Activated CD4-positive, alpha-beta T cell treated with anti-CD3 and anti-CD28 coated beads, Interleukin-2, amount 10 ng/mL, durations not matched to agents 7 days and 5 days (primary cell): ENCODE measurements at places on chromosomes 5 and 9.
A peak's percentile ranks its signal among the peaks of the same experiment; 100 is the strongest.

DNA sequence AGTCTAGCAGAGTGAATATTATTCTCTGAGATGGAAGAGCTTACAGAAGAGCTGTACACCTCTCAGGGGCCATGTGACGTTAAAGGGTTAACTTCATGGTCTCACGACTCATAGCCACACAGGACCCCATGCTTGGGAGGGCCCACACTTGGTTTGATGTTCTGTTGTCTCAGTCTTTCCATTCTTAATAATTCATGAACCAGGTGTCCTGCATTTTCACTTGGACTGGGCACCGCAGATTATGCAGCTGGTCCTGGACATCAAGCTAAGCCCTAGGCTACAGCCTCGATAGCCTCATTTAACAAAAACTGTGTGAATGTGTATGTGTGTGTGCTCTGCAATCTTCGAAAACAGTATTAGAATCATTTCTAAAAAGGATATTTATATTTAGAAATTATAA, 323.5 kb downstream of the PLK2 start:
- DNase-seq, result no peak

DNA sequence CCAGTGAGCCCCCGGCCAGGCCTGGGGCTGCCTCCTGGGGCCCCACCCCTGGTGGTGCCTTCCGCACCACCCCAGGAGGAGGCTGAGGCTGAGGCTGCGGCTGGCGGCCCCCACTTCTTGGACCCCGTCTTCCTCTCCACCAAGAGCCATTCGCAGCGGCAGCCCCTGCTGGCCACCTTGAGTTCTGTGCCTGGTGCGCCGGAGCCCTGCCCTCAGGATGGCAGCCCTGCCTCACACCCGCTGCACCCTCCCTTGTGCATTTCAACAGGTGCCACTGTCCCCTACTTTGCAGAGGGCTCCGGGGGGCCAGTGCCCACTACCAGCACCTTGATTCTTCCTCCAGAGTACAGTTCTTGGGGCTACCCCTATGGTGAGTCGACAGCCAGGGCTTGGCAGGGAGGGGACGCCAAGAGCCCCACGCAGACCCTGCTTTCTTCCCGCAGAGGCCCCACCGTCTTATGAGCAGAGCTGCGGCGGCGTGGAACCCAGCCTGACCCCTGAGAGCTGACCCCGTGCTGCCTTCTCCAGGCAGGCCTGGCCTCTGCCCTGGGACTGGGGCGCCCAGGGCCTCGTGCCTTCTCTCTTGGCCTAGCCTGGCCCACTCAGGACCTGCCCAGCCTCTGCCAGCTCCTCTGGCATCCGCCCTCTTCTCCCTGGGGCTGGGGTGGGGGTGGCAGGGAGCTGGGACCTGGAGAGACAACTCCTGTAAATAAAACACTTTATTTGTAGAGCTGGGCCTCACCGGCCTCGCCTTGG, 4.0 kb upstream of the EHMT1 start:
- DNase-seq, result no peak

DNA sequence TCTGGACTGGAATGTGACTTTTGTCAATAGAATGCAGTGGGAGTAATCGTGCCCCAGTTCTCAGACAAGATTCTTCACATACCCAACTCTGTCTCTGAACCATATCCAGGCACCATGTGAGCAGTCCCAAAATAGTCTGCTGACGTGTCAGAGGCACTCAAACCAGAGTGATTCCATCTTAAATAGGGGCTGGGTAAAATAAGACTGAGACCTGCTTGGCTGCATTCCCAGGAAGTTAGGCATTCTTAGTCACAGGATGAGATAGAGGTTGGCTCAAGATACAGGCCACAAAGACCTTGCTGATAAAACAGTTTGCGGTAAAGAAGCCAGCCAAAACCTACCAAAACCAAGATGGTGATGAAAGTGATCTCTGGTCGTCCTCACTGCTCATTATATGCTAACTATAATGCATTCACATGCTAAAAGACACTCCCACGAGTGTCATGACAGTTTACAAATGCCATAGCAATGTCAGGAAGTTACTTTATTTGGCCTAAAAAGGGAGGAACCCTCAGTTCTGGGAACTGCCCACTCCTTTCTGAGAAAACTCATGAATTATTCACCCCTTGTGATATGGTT, 16.9 kb upstream of the PLCXD3 start:
- DNase-seq, result no peak

- no peak for DNase-seq
These were observed 127.8 kb upstream of the RAPGEF1 start for GRCh38 chr9:131867611-131868192.

GRCh38 chr9:112624711-112625707, 92.9 kb downstream of the INIP start:
- no peak for DNase-seq

DNA sequence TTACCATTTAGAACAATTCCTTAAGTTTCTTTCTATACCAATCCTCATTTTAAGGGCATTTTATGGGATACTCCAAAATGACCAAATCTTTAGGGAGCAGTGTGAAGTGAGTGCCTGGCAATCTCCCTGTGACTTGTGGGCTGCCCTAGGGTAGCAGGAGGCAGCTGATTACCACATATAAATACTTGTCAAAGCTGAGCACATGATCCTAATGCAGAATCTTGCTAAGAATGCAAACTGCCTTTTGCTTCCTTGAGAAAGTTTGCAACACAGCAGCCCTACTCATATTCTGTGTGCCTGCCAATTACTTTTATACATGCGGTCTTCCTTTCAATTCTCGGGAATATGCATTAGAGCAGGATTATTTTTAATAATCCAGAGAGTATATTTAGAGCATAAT, 18.2 kb upstream of the NREP start:
- DNase-seq, result no peak

DNA sequence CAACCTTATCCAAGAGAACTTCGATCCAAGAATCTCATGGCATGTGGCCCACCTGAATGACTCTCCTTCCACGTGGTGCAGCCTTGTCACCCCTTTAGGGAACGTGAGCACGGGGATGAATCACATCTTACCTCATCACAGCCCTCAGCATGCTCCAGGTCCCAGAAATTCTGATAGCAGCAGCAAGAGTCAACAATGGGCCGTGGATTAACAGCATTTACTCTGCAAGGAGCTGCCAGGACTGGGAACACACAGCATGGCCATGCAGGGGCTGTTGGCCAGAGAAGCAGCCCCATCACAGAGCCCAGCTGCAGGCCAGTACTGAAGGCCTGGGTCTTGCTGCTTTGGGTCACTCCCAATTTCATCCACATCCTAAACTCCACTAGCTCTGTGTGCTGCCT, 150.4 kb downstream of the C5orf15 start:
- DNase-seq, result no peak

GRCh38 chr5:147701468-147701867, 81.1 kb downstream of the JAKMIP2 start:
- DNase-seq, result no peak

- no peak for DNase-seq
These were observed 9.2 kb upstream of the LCN15 start for GRCh38 chr9:136773386-136774044.

- no peak for DNase-seq
These were observed 55.2 kb downstream of the NFIB start for GRCh38 chr9:14258660-14259239.

DNA sequence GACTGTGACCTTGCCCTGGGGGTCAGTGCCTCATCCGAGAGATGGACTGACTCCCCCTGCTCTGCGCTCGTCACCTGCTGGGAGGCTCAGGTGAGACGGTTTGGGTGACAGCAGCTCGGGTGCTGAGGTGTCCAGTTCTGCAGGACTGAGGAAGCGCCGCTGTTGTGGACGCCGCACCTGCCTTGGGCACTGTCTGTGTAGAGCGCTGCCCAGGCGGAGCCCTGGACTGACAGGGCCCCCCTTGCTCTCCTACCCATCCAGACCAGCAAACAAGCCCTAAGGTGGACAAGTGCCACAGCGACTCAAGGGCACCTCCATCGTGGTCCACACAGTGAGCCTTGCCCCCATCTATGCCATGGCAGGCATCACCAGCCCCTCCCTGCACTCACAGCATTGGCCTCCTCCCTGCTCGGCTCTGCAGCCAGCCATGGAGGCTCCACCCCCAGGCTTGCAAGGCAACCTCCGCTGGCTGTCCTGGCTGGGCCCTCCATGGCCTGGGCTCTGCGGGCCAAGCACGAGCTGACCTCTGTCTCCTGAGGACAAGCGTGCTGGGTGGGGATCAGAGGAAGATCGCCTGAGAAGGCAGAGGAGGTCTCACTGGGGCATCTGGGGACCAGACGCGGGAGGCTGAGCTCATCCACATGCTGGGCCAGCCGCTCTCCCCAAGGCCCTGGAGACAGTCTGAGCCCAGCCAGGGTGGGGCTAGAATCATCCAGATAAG, 87.1 kb upstream of the COL5A1 start:
- DNase-seq, result no peak

GRCh38 chr5:111530298-111530740, 18.0 kb upstream of the STARD4 start:
- peak; percentile 88 for DNase-seq

DNA sequence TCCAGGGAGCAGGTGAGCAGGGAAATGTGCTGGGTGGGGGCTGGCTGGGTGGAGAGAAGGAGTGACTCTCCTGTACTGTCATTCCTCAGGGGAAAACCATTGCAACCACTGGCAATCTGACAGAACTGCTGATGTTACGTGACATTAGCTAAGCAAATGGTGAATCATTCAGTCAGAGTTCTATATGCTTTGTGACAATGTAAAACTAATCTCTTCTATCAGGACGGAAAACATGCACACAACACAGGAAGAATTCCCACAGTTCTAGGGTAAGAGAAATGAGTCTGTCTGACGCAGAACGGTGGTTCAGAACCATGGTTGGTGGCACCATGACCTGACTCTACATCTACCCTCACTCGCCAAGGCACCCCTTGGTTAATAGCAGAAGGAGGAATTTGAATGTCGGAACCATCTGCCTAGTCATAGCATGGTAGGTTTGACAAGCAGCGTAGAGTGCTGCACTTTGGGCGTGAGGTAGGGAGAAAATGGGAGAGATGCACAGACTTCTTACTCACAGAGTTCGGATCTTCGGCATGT, 243.6 kb upstream of the PANK3 start:
- DNase-seq, result no peak

- no peak for DNase-seq
These were observed 23.5 kb downstream of the INSYN2B start for GRCh38 chr5:169956756-169957155.

GRCh38 chr5:65825408-65826328, 100.7 kb upstream of the ERBIN start:
- DNase-seq, result no peak

DNA sequence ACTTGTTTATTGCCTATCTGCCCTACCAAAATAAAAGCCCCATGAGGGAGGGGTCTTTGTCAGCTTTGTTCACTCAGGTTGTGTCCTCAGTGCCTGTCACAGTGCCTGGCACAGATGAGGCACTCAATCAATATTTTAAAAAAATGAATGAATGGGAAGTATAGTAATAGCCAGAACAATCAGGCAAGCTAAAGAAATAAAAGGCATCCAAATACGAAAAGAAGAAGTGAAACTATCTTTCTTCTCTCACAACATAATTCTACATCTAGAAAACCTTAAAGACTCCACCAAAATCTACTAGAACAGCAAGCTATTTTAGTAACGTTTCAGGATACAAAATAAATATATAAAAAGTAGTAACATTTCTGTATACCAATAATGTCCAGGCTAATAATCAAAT, 37.8 kb upstream of the C5orf63 start:
- DNase-seq, result no peak

GRCh38 chr5:112210430-112211005, 208.6 kb downstream of the EPB41L4A start:
- DNase-seq, result peak; percentile 11

DNA sequence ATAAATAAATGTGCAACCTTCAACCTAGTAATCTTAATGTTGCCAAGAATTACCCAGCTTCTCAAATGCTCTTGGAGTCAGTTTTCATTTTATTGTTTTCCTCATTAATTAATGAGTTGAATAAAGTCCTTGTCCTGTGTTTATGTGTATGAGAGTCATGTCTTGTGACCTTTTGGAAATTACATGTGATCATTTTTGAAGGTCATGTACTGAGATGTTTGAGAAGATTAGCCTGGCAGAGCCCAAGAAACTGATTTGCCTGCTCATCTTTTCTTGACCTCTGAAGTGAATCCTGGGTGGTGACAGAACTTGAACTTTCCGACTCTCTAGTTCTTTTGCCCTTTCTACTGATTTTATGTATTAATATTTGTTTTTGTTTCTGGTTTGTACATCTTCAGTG, 15.4 kb downstream of the ANKRA2 start:
- DNase-seq, result no peak

DNA sequence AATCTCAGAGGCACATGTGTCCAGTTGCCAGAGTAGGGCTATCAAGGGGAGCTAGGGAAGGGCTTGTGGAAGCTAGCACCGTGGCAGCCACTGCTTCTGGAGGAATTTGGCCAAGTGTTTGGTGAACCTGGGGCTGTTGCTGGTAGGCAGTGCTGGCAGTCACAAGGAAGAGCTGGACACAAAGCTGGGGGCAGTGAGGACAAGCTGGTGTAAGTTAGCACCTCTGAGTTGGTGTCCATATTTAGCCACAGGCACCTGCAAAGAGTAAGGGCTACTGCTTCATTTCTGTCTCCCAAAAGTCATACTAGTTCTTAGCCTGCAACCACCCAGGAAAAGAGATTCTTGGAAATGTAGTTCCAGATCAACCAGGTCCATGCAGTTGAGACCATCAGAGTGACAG, 359.4 kb downstream of the CSNK1G3 start:
- no peak for DNase-seq

DNA sequence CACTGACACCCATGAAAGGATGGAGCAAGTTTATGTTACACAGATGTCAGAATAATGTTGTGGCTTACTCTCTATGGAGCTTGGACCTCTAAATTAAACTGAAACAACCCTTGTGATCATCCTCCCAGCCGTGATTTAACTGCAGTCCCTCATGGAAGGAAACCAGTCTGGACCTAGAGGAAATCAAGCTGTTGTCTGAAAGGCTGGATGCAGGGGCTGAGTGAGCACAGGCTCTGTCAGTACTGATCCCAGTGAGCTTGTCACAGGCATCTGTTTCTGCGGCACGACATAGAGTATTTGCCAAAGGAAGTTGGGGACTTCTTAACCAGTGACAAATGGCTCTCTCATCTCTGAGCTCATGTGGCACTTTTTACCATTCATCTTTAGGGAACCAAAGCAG, 282.9 kb upstream of the MAP3K1 start:
- no peak for DNase-seq

DNA sequence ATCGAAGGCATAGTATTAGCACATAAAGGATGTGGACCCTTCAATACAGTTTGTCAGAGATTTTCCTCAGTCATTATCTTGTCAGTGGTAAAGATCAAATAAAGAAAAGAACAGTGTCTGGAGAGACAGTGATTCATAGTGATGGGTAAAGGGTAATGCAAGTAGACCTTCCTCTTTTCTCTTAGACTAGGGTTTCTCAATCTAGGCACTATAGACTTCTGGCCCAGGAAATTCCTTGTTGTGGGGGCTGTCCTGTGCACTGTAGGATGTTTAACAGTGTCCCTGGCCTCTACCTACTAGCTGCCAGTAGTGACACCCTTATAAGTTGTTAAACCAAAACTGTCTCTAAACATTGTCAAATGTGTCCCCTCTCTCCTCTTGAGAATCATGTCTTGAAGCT, 6.9 kb downstream of the CAMK4 start:
- no peak for DNase-seq

- no peak for DNase-seq
These were observed 26.0 kb downstream of the ERP44 start for GRCh38 chr9:100072805-100073204.
